ENCODE measurements at places on chromosomes 3 and 15.

- DNase-seq, result no peak
Measured at GRCh38 chr15:34246276-34246976, 21.6 kb downstream of the EMC4 start.

DNA sequence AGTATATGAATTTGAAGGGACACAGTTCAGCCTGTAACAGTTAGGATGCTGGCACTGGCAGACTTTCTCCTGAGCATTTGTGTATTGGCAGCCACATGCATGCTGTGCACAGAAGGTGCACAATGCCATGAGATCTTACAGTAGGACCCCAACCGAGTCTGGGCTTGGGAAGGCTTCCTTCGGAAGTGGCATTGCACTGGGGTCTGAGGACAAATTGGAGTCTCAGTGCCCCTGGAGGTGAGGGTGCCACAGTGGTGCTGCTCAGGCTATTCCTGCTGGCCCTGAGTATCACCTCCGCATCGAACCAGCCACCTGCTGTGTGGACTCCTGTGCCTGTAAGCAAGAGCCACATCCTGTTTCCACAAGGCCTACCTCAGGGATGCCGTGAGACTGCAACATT is 99.5 kb downstream of the DNAJB8 start:
- DNase-seq, result no peak

DNA sequence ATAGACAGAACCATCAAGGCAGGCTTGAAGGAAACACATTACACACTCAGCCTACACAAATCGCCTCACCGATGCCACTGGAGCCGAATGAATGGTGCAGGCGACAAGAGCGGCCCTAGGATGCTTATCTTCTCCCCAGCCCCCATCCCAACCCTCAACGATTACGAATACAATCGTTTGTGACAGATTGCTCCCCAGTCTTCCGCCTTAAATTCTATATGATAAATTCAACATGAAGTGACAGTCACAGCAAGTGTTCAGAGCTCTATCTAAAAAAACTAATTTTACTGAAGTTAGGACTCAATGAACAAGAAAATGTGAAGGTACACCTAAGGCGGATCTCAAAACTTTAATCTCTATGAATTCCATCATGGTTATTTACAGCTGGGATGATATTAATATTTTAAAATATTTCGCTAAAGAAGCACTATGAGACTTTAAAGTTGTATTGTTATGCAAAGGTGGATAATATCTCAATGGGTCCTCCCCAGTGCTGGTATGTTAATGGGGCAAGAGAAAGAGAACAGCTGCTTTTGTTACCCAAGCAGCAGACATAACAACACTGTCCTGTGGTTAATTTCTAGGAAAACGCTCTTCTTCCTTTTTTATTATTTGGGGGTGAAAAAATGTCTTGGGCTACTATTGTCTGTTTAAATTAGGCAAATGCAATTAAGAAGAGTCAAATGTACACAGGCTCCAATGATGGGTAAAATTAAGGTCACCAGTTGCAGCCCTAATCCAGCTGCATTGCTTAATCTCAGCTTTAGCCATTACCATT is 147.6 kb upstream of the NR2F2 start:
- no peak for DNase-seq

DNA sequence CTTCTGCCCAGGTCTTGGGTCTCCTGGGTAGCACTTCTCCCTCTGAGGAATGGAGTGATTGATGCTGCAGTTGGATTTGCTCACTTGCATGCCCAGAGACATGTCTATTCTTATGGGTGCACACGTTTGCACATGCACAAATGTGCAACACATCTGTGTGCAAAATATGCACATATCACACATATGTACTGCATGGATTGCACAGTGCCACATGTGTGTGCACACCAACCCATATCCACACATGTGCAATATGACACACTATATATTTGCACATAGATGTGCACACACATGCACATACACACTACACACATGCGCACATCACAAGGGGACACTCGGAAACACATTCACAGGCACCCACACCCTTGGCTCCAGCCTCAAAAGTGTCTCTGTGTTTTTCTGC is 671 bp upstream of the SEMA3B start:
- DNase-seq, result no peak

DNA sequence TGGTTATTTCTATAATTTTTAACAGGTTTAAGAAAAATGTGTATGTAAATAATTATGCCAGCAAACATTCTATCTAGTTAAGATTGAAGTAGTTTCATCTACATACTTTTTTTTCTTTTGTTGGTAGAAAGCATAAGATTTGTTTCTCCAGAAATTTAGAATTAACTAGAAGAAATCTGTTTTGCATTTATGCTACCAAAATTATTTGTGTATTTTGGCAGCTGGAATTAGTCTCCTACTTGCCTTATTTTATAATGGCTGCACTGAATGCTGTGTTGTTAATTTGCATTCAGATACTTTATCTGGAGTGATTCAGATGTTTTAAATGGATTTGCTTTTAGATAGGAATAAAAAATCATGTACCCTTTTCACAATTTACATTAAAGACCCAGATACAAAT is 100.2 kb upstream of the NAALADL2 start:
- no peak for DNase-seq

- DNase-seq, result no peak
Measured at GRCh38 chr3:16374047-16374934, 109.3 kb downstream of the OXNAD1 start.

GRCh38 chr3:154967090-154967489 is 113.0 kb upstream of the MME start:
- DNase-seq, result no peak

GRCh38 chr15:98257290-98257689 is 296.8 kb downstream of the ARRDC4 start:
- DNase-seq, result no peak

GRCh38 chr3:46848271-46849044 is 14.8 kb downstream of the MYL3 start:
- DNase-seq, result peak; percentile 54

- no peak for DNase-seq
Measured at GRCh38 chr3:3127432-3128010, 781 bp downstream of the TRNT1 start.

GRCh38 chr15:68818769-68819494 is 1.8 kb downstream of the ANP32A start:
- peak; percentile 14 for DNase-seq

- no peak for DNase-seq
Measured at GRCh38 chr3:134886991-134887390, 91.9 kb downstream of the EPHB1 start.

- no peak for DNase-seq
Measured at GRCh38 chr15:67618297-67618696, 75.8 kb downstream of the MAP2K5 start.

Measured in stimulated activated CD4-positive, alpha-beta T cell treated with anti-CD3 and anti-CD28 coated beads, Interleukin-12 subunit alpha, Interleukin-12 subunit beta, amount 100 ng/mL, for 24 hours (primary cell).